Right ventricle myocardium inferior (tissue), 1 donor: ENCODE measurements at places on chromosomes 4 and X. TPM values are rescaled to one million over a fixed set of nuclear protein-coding genes. Genes with fewer than 3 reads are reported as not detected.

DNA sequence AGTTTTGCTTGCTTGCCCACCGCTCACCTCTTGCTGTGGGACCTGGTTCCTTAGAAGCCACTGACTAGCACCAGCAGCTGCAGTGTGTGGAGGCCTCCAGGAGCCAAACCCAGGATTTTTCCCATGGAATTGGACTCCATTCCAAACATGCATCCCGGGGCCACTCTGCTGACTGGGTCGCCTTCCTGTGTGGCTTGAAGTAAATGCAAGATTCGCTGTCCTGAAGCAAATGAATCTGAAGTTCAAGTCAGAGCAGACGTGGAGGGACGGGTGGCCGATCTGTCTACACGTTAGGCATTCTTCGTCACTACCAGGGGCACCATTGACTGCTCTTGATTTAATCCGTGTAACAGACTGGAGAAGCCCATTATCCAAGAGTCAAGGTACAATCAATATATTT lies 109.0 kb downstream of the SHOX start:
- DNase-seq, result no peak

GRCh38 chr4:23685471-23685870 lies 204.4 kb downstream of the PPARGC1A start:
- no peak for DNase-seq

DNA sequence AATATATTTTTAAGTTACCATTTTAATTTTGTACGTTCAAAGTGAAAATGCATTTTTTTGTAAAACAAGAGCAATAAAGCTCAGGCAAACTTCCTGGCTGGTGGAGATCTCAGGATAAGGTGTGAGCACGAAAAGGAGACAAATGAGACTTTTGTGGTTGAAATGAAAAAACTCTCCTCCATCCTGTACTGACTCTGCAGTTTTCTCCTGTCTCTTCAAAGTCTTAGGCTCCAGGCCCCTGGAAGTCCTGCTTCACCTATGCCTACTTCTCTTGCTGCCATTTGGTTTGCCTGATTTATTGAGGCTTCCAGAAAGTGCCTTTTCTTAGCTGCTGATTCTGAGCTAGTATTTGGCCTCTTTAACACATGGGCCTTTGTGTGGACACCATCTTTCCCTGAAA lies 77.7 kb downstream of the MAML3 start:
- no peak for DNase-seq

DNA sequence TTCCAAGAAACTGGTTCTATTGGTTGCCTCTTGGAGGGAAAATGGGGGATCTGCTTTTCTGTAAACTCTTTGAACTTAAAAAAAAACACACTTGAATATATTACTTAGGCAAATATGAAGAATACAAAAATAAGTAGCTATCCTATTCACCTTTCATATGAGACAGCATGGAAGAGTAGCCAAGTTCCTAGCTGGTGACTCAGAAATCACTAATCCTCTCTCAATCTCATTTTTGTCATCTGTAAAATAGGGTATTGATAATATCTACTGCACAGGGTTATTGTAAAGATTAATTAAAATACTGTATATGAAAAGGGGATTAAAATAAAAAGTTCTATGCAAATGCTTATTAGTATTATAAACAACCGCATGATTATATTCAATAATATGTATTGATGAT lies 12.7 kb downstream of the MGARP start:
- DNase-seq, result no peak

Gene XAGE2
- not detected for total RNA-seq
